GOT3 (cell line): ENCODE measurements at places on chromosomes 1 and 21.

DNA sequence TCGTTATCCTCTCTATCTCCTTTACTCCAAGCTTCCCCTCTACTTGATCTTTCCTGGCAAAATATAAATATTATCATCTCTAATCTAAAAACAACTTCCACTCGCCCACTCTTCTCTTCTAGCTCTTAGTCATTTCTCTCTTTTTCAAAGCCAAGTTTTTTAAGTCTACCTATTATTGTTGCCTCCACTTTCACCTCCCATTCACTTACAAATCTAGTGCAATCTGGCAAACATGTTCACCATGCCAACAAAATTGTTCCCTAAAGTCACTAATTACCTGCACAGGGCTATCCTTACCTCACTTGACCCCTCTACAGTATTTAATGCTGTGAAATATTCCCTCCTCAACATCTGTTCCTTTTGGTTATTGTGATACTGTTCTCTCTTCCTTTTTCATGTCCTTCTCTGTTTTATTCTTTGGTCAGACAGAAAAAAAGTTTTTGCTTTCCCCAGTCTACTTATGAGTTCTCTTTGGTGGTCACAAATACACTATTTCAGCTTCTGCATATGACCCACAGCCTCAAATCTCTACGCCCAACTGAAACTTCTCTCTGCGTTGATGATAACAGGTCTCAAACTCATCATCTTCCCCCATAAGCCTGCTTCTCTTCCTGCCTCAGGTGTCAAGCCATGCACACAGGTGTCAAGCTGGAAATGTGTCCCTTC is 31.9 kb upstream of the RAP1A start:
- DNase-seq: no peak

DNA sequence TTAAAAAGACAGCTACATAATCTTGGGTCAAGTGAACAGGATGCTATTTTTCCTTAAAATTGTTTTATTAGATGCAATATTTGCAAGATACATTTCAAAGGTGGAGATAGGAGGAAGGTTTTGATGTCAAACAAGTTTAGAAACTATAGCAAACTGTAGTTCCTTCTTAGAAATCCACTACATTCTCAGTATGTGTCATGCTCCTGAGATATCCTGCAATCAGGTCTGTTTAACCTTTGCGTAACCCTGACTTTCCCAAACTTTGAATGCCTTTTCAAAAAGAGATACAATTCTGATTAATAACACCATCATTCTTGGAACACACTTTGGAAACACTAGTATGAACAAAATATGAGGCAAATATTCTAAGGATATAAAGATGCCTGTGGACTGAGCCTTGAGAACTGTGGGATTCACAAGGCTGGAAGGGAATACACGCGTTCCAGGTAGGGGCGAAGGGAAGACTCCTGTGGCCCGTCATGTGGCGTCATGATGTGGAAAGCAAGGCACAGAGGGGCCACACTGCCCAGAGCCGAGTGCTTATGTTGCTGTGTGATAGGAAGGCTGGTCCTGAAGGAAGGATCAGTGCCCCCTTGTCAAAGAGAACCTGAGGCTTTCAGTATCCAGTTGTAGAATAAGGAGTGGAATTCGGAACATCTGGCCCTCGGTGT is 19.6 kb upstream of the TARBP1 start:
- DNase-seq: no peak

GRCh38 chr1:44220001-44220751 is 6.9 kb downstream of the DMAP1 start:
- DNase-seq: no peak

DNA sequence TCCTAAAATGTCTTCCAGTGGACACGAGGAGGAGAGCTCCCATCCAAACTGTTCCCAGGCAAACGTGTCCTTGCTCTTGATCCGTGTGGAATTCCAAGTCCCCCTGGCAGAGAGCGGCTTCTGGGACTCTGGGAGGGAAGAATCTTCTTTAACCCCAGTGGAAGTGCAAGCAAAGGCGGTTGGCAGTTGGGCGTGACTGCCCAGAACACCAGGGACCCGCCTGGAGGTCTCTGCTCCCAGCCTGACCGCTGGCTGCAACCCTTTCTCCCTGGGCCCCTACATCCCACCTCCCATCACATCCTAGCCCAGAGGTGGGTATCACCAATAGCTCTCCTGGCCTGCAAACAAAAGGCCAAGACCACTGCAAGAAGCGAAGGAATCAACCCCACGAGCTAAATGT is 17.8 kb downstream of the CASZ1 start:
- no peak for DNase-seq

DNA sequence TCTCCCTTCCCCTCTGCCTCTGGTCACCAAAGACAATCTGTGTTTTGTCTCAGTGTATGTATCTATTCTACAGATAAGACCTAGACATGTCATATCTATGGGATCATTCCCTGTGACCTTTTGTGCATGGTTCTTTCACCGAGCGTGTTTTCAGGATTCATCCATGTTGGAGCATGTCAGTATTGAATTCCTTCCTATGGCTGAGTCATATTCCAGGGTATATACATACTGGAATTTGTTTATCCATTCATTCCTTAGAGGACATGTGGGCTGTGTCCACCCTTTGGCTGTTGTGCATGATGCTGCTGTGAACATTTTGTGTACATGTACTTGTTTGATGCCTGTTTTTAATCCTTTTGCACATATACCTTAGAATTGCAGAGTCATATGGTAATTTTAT is 69.9 kb downstream of the NFASC start:
- no peak for DNase-seq
